ENCODE measurements at places on chromosomes 5 and 9. TPM values are rescaled to one million over a fixed set of nuclear protein-coding genes. Genes with fewer than 3 reads are reported as not detected.

Gene DPYSL3
- 1.1 TPM for total RNA-seq

Gene VCAN
- not detected for total RNA-seq

DNA sequence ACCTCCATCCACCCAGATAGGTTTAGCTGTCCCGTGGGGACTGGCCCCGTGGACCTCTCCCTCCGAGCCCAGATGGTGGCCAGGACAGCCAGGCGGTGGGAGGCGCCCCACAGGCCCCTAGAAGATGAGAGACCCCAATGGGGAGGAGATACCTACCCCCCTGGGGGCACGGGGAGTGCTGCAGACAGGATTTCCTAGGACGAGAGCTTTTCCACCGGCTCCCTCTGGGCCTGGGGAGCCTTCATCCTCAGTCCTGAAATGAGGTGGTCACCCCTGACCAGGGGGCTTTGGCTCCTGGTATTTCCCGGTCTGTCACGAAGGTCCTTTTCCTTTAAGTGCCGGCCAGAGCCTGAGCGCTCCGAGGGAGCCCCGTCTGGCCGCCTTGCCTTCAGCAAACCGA, 46.8 kb downstream of the MRPL36 start:
- DNase-seq, result no peak

DNA sequence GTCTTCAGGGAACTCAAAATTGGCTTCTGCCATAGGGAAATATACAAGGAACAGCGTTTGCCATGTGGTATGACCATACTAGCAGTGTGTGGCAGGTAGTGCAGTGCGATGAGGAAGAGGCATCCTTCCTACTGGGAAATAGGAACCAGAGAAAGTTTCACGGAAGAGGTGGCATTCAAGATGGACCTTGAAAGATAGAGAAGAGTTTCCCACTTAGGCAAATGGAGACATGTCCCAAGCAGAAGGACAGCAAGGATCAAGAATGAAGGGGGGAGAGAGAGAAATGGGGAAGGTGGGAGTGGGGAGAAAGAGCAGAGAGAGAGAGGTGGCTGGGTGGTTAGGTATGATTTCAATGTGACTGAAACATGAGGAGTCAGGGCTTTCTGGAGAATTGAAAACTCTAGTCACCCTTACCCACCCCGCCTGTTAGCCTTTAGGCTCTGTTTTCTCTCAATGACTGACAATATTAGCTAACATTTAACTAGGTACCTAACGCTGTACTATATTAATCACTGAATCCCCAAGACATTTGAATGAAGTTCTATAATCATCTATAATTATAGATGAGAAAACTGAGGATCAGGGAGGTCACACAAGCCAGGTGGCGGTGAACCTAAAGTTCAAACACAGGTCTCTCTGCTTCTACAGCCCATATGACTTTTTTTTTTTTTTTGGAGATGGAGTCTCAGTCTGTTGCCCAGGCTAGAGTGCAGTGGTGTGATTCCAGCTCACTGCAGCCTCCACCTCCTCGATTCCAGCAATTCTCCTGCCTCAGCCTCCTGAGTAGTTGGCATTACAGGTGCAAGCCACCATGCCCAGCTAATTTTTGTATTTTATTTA, 171.3 kb downstream of the NR3C1 start:
- no peak for DNase-seq

DNA sequence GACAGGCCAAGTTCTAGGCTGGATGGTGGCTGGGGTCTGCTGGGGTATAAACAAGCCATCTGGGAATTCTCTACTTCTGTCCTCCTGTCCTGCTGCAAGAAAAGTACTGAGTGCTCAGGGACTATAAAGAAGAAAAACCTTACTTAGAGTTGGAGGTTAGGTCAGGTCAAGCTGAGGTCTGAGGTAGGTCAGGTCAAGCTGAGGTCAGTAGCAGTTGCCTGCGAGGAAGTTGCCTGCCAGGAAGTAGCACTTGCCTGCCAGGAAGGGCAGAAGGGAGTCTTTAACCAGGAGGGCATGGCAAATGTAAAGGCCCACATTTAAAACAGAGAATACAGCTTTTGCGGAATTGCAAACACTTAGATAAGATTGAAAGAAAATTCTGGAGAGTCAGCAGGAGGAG, 51.3 kb upstream of the PRLR start:
- no peak for DNase-seq

Data from CD4-positive, CD25-positive, alpha-beta regulatory T cell (primary cell).